ENCODE measurements at places on chromosomes 5 and 9.

- DNase-seq, result no peak
These were observed 537.6 kb upstream of the TYRP1 start for GRCh38 chr9:12155401-12156134.

- DNase-seq, result peak; percentile 59
These were observed 97.1 kb downstream of the ENTREP1 start for GRCh38 chr9:69421908-69422801.

- DNase-seq, result no peak
These were observed 50.3 kb upstream of the PSD2 start for GRCh38 chr5:139745132-139745799.

DNA sequence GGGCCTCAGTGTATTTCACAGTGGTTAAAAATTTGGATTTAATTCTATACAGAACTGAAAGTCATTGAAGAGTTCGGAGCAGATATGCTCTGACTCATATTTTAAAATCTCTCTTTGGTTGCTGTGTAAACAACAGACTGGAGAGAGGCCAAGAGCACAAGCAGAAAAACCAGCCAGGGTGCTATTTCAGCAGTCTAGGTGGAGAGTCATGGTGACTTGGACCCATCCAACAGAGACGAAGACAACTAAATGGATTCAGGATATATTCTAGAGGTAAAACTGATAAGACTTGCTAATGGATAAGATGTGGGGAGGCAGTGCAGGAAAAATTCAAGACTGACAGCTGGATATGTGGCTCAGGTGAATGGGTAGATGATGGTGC is 168.9 kb downstream of the MAPKAP1 start:
- no peak for DNase-seq

GRCh38 chr9:123590499-123590898 is 234.5 kb downstream of the CRB2 start:
- DNase-seq, result no peak

DNA sequence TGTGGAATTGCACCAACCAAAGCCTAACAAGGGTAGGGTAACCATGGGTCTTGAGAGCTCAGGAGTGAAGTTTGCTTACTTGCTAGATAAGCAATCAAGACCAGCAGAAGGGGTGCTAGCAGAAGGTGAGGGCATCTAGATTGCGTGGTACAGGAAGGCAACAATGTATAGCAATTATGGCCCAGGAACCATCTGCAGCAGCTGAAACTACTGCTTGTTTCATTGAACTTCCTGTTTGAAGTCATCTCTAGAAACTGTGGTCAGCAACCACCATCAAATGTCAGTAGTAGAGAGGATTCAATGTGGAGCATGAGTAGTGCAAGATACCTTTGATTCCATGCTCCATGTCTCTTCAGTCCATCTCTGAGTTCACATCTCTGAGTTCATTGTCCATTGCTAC is 462.1 kb upstream of the GRAMD2B start:
- DNase-seq, result peak; percentile 31

GRCh38 chr5:147565524-147565923 is 55.7 kb upstream of the DPYSL3 start:
- peak; percentile 10 for DNase-seq

GRCh38 chr5:173775261-173776197 is 112.6 kb upstream of the CPEB4 start:
- DNase-seq, result no peak

- no peak for DNase-seq
These were observed 9.1 kb upstream of the TBC1D2 start for GRCh38 chr9:98264516-98264915.

- peak; percentile 27 for DNase-seq
These were observed 859 bp downstream of the CSNK1G3 start for GRCh38 chr5:123512611-123513461.

GRCh38 chr9:124358631-124359030 is 56.6 kb downstream of the PSMB7 start:
- no peak for DNase-seq

GRCh38 chr9:137371521-137371941 is 51.4 kb downstream of the EXD3 start:
- no peak for DNase-seq

- DNase-seq, result no peak
These were observed 52.8 kb downstream of the ACTL7B start for GRCh38 chr9:108802967-108803366.

GRCh38 chr5:159005062-159005461 is 94.7 kb downstream of the EBF1 start:
- no peak for DNase-seq

DNA sequence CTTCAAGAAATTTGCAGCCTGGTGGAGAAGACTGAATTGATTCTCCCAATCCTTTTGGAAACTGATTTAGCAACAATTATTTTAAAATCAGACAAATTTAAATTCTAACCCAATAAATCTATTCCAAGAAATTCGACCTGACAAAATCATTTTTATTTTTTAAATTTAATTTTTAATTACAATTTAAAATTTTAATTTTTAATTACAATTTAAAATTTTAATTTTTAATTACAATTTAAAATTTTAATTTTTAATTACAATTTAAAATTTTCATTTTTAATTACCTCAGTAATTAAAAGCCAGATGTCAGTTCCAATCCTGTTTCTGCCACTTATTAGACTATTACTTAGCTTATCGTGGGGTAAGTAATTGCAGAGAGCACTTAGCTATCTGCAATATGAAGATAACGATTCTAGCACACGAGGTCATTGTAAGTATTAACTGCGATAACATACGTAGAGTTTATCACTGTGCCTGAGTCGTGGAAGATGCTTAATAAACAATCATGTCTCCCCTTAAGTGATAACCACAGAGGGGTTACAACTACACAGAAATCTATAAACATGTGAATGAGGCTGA is 346.4 kb upstream of the SLC24A2 start:
- DNase-seq, result no peak

DNA sequence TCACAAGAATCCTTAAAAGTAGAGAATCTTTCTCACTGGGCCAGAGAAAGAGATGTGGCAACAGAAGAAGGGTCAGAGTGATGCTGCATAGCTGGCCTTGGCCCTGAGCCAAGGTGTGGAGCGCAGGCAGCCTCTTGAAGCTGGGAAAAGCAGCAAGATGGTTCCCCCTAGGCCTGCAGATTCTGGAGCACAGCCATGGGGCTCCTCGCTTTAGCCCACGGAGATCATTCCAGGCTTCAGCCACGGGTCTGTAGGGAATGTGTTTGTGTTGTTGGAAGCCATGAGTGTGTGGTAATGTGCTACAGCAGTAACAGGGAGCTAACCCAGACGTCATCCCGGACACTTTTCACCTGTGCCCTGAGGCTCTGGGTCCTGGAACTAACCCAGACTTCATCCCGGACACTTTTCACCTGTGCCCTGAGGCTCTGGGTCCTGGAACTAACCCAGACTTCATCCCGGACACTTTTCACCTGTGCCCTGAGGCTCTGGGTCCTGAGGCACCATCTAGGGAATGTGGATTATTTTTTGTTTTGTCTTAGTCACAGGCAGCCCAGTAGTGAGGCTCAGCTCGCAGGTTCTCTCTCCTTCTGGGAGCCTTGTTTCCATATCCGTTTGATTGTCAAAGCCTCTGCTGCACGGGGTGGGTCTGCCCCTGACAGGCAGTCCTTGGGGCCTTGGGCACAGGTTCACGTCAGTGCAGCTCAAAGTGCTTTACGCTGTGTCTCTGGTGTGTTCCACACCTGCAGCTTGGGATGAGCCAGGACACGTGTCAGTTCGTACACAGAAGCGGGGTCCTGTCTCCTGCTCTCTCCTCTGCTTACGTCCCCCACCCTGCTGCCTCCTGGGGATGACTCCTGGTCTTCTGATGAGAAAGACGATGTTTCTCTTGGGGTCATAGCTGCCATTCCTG is 56.3 kb upstream of the EXOC3 start:
- no peak for DNase-seq

- no peak for DNase-seq
These were observed 87.5 kb upstream of the FSD1L start for GRCh38 chr9:105360344-105360743.

DNA sequence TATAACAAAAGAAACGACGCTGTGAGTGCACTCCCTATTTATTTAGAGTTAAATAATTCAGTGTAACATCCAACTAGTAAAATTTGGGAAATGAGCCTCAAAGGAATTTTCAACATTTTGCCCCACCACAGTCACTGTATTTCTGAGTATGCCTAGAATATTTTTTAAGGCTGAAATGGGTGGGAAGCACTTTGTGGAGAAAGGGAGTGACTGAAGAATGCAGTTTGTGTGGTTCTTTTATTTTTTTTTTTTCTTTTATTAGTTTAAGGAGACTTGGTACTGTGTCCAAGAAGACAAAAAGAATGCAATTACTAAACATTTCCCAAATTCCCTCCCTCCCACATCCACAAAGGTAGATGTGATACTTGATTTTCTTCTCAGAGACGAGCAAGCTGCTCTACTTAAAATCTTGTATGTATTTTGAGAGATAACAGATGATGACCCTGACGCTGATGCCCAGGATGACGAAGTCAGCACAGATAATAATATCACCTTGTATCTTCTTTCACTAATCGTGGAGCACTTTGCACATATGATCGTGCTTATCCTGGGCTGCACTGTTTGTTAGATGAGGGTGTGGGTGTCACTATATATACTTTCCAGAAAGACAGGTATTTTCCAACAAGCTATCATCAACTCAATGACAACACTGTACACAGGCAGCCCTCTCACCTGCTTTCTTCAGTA is 586.3 kb downstream of the RAB3C start:
- no peak for DNase-seq

DNA sequence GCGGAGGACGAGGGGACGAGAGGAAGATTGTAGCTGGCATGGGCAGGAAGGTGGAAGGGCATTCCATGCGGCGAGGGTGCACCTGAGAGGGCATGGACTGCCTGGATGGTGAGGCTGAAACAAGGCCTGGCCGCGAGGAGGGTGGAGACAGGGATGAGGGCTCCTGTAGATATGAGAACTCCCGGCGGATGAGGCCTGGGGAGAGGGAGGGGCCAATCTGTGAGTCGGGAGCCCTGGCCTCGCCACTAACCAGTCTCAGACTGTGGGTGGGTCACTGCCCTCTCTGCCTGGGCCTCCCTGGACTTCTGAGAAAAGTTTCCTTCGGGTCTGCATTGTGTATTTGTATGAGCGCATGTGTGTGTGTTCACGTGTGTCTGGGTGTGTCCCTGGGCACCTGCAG is 55.4 kb downstream of the LMX1B start:
- no peak for DNase-seq

DNA sequence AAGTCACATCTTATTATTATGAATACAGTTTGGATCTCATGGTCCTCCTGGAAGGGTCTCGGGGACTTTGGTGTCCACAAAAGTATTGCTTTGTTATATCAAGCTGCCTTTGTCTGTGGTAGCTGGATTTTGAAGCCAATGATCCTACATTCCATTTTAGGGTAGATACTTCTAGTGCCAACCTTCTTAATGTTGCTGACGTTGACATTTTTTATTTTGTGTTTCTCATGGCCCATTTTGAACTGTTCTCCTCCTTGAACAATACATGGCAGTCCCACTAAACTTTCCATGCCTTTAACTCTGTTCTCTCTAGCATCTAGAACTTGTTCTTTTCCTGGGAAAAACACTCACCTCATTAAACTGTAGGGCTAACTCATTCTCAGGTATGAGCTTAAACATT is 425.8 kb downstream of the KCTD16 start:
- DNase-seq, result no peak

DNA sequence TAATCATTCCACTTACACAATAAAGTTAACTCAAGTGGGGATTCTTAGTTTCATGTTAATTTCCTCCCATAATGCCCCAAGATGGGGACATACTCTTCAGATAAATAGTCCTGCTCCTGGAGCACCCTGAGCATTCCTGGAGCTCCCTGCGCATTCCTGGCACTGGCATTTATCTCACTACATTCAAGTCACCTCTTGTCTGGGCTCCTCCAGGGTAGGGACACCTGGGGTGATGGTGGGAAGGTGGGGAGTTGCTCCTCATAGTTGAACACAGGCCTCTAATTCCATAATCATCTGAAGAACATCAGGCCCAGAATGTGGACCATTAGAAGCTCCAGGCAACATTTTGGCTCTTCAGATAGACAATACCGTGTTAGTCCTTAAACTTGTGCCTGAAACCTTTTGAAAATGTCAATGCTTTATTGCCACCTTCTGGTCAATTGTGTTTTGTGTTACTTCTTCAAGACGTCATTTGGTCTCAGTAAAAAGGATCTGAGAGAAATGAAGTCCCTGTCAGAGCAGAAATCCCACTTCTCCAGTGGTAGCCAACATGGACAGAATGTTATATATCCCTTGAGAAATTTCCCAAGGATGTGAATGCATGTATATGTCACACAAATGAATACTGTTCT is 14.2 kb upstream of the AGGF1 start:
- DNase-seq, result peak; percentile 66

- no peak for DNase-seq
These were observed 30.7 kb downstream of the SPIN1 start for GRCh38 chr9:88418715-88419540.

- peak; percentile 44 for DNase-seq
These were observed 381.6 kb upstream of the ADAMTS16 start for GRCh38 chr5:4758550-4758949.

- peak; percentile 83 for DNase-seq
These were observed at the start of gene RAB3C for GRCh38 chr5:58582803-58583491. Gene RAB3C, plus strand, starts transcription at chr5:58583075. Its CDS starts 134 bp downstream, at chr5:58583209.

DNA sequence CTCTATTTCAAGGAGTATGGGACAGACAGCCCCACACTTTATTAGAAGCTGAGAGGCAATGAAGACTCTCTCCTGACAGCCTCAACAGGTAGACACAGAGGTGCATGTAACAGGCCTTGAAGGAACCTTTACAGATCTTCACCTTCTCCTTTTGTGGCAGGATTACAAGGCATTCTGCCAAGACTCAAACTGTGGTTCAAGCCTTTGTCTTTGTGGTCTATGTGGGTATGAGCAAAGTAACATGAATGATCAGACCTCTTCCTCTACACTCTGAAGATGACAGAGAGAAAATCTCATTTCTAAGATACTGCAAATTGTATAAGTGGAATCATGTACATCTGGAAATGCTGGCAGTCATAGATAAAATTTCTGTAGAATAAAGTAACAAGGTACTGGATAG is 346.9 kb downstream of the CDH9 start:
- DNase-seq, result no peak

- no peak for DNase-seq
These were observed 188.2 kb downstream of the SGCD start for GRCh38 chr5:156515121-156515520.

GRCh38 chr5:77936365-77936693 is 160.2 kb upstream of the TBCA start:
- DNase-seq, result peak; percentile 18

DNA sequence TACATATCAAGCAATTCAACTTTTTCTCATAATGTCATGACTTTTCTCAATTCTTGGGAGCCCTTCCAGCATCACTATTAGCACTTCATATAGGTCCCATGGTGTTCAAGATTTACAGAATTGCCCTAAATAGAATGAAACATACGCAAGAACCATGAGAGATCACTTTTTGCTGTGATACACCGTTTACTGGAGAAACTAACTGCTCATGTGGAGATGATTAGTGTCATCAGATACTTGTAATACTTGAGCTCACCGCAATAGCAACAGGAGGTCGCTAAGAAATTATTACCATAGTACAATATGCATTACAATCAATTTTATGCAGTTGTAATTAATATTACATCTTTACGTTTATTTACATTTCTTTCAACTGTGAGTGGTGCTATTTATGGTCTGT is 4.8 kb upstream of the PCSK5 start:
- DNase-seq, result no peak

Measured in RPMI8226 (cell line).